ENCODE measurements at places on chromosomes 5 and 9.

DNA sequence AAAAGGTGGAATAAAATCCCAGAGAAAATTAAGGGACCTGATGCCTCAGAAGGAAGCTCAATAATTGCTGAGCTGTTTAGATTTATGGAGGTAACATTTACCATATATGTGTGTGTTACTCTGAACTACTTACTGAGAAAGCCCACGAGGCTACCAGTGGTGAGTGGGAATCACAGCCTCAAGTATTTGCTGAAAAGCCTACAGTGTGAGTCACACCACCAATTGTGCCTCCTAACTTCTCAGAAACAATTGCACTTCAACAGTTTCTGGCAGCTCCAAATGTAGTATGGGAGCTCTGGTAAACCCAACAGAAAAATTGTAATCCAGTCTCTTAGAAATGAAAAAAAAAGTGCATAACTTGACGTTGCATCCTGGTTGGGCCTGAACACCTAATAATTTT lies 551.6 kb downstream of the PRDM9 start:
- no peak for DNase-seq

- no peak for DNase-seq
Observed at GRCh38 chr5:83434946-83435345, 36.6 kb upstream of the VCAN start.

DNA sequence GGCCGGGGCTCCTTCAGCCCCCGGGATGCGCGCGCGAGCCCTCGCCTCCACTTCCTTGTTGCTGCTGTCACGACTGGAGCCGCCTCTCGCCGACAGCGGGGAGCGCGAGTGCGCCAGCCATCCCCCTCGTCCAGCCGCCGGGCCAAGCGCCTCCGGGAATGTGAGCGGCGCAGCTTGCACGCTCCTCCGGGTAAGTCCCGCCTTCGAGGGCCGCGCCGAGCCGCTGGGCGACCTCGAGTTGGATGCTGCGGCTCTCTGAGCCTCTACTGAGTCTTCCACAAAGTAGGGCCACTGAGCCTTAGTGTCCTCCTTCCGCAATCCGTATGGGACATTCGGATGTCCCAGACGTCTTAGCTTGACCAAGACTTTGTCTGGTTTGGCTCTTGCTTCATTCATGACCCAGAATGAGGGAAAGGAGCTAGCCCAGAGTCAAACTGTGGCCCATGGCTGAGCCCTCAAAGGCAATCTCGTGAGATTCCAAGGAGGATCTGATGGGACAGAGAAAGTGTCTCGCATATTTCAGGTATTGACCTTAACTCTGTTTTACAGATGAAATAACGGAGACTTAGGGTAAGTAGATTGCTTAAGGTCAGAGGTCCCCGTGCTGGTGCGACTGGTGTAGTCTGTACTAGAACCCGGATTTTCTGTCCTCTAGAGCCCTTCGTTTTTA lies 586 bp downstream of the HMGXB3 start:
- no peak for DNase-seq

GRCh38 chr5:118146824-118147223 lies 841.5 kb downstream of the DTWD2 start:
- DNase-seq = no peak

GRCh38 chr5:169335806-169336205 lies 34.9 kb upstream of the SLIT3 start:
- DNase-seq = no peak

- no peak for DNase-seq
Observed at GRCh38 chr9:99249619-99250018, 27.5 kb downstream of the SEC61B start.

DNA sequence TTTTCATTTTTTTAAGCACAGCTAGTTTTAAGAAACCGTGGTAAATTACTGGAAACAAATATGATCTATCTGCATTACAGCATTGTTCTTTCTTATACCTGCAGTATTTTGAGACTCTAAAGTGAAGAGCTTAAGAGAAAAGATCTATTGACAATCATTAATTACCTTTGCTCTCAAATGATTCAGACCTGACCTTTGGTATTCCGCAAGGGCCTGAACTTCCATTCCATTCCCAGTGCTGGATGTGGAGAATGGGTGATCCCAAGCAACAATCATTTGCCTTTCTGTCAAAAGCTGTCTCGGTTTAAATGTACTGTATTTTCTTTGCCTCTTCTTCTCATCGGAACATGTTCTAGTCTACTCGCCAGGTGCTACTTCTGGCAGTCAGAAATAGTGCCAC lies 18.9 kb downstream of the NREP start:
- DNase-seq = no peak

- no peak for DNase-seq
Observed at GRCh38 chr9:77910194-77910621, 121.4 kb downstream of the GNAQ start.

GRCh38 chr9:6893350-6894131 lies 135.8 kb downstream of the KDM4C start:
- no peak for DNase-seq

- DNase-seq = no peak
Observed at GRCh38 chr5:151709109-151709735, 22.5 kb upstream of the SPARC start.

GRCh38 chr5:62029303-62029702 lies 276.7 kb upstream of the KIF2A start:
- DNase-seq = no peak
